ENCODE measurements at places on chromosomes 2 and 18. TPM values are rescaled to one million over a fixed set of nuclear protein-coding genes. Genes with fewer than 3 reads are reported as not detected.

MRO gene
- not detected for total RNA-seq

GRCh38 chr2:186968277-186968676 is 119.3 kb upstream of the ZSWIM2 start:
- peaks cover 4% of the 10 kb centered on the region for H3K4me1 ChIP-seq
- H3K4me3 ChIP-seq = no peak overlapping the region
- no peak for DNase-seq
- no peaks in the 10 kb centered on the region for H3K27me3 ChIP-seq

- H3K27ac ChIP-seq = no peak overlapping the region
- no peaks in the 10 kb centered on the region for H3K27me3 ChIP-seq
- no peaks in the 10 kb centered on the region for H3K4me1 ChIP-seq
- H3K4me3 ChIP-seq = no peak overlapping the region
These were observed 601.6 kb downstream of the CPS1 start for GRCh38 chr2:211157856-211158463.

SPEG gene
- 275 TPM for total RNA-seq

- no peaks in the 10 kb centered on the region for H3K27me3 ChIP-seq
- no peak for DNase-seq
- no peak overlapping the region for H3K4me3 ChIP-seq
These were observed 185.4 kb upstream of the FAM98A start for GRCh38 chr2:33784488-33784887.

- no peaks in the 10 kb centered on the region for H3K27me3 ChIP-seq
- H3K36me3 ChIP-seq = no peaks in the 10 kb centered on the region
- peaks cover 4% of the 10 kb centered on the region for H3K4me1 ChIP-seq
These were observed 31.0 kb upstream of the GALNT3 start for GRCh38 chr2:165825041-165825440.

DNA sequence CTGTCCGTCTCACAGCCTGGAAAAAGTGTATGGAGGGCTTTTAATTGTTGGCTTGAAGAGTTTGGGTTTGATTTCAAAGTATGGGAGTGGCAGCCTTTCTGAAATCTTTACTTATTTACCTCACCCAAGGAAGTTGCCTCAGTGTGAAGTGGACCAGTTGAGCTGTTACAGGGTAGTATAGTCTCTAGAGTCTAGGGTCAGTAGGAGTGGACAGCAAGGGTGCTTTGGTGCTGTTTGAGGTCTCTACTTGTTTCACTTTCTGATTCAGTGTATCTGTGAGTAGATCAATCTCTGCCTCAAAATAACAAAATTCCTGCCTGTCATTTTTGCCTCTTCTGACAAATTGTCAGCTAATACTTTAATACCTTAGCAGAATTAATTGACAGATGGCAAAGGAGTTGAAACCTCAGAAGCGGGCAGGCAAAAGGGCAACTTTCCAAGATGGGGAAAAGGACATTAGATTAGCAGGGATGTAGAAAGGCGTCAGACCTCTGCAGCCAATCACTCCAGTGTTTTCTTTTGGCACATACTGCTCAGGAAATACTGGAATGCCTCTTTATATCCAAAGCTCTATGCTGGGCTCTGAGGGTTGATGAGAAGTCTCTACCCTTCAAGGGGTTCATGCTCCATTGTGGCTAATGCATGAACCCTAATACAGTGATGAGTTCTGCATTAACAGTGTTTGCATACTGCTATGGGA is 5.9 kb downstream of the RIOK3 start:
- H3K4me1 ChIP-seq = peaks cover 17% of the 10 kb centered on the region
- peak; percentile 41 for DNase-seq
- peaks cover 12% of the 10 kb centered on the region for H3K36me3 ChIP-seq
- no peak overlapping the region for H3K27ac ChIP-seq
- H3K27me3 ChIP-seq = no peaks in the 10 kb centered on the region

DSC1 gene
- not detected for total RNA-seq

GRCh38 chr2:99900556-99900955 is 241.8 kb downstream of the AFF3 start:
- DNase-seq = no peak
- H3K36me3 ChIP-seq = no peaks in the 10 kb centered on the region
- no peak overlapping the region for H3K4me3 ChIP-seq

TFCP2L1 gene
- not detected for total RNA-seq

CPS1 gene
- total RNA-seq = 139 TPM

GRCh38 chr2:119749477-119750012 is 10.2 kb upstream of the PTPN4 start:
- H3K27ac ChIP-seq = no peak overlapping the region
- H3K4me1 ChIP-seq = no peaks in the 10 kb centered on the region
- H3K4me3 ChIP-seq = no peak overlapping the region
- H3K27me3 ChIP-seq = peaks cover 10% of the 10 kb centered on the region
- DNase-seq = no peak

DNA sequence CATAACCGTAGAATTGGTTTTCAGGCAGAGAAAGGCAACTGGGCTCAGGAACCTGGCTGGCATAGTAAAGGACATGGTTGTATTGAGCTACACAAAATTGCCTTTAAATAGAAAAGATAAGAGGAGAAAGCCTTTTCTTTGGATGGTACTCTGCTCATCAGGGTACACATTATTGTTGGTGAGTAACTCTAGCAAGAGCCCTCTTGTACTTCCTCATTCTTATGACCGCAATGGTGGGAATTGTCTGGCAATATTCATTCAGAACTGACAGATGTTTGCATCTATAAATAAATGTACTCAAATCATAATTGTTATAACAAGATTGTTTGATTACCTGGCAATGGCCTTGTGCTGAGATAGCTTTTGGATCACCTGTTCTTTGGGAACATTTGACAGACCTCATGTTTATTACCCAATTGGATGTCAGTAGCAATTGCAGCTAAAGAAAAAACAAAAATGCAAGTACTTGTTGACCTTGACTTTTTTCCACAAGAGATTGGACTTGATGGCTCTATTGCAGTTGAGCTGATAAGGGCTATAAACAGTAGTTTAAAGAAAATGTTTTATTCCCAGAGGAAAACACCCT is 43.9 kb downstream of the MEIS1 start:
- H3K4me3 ChIP-seq = no peak overlapping the region
- peaks cover 56% of the 10 kb centered on the region for H3K4me1 ChIP-seq
- H3K27me3 ChIP-seq = no peaks in the 10 kb centered on the region
- peaks cover 23% of the 10 kb centered on the region for H3K36me3 ChIP-seq

CRYGD gene
- not detected for total RNA-seq

DNA sequence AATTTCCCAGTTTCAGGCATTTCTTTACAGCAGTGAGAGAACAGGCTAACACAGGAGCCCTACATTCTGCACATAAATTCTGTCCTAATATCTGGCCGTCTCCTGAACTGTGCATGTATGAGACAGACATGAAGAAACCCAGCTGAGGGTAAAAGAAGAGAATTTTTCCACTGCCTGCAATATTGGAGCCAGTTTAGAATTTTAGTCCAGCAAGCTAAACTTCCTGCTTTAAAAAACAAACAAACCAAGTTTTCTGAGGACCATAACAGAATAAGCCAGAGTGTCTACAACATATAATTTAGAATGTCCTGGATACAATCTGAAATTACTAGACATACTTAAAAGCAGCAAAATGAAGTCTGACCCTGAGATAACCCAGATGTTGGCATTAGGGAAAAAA is 215.1 kb upstream of the KLHL29 start:
- H3K4me3 ChIP-seq = no peak overlapping the region
- no peaks in the 10 kb centered on the region for H3K36me3 ChIP-seq
- DNase-seq = no peak
- no peaks in the 10 kb centered on the region for H3K4me1 ChIP-seq

- no peak for DNase-seq
- no peak overlapping the region for H3K4me3 ChIP-seq
- no peaks in the 10 kb centered on the region for H3K4me1 ChIP-seq
- no peaks in the 10 kb centered on the region for H3K36me3 ChIP-seq
- no peaks in the 10 kb centered on the region for H3K27me3 ChIP-seq
- no peak overlapping the region for H3K27ac ChIP-seq
These were observed 47.9 kb downstream of the TRPM8 start for GRCh38 chr2:233965032-233965603.

DNA sequence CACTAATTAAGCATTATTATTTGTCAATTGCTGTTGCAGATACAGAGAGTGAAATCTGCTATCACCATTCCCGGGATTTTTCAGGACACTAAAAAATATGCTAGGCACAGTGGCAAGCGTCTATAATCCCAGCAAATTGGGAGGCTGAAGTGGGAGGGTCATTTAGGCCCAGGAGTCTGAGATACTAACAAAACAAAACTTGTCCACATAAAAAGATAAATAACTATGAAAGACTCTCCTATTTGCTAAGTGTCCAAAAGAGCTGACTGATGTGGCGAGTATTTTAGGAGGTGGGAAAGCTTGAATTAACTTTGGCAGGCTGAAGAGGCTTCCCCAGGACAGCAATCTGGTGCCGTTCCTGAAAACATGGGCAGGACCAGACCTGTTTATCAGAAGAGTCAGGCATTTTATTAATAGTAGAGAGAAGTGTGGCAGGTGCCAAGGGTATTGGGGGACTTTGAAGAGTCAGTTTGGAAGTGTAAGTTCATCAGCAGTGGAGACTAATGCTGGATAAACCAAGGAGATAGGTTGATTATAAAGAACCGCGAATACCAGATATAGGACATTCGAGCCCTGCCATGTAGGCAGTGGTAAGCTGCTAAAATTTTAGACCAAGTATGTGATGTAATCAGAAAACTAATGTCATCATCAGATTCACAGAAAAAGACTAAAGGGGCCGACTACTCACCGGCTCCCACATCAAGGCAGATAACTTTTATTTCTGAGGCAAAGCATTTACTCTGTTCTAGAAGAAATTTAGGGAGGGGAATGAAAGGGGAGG is 201.8 kb downstream of the EPHA4 start:
- H3K27me3 ChIP-seq = no peaks in the 10 kb centered on the region
- no peak overlapping the region for H3K27ac ChIP-seq
- no peak for DNase-seq

OXER1 gene
- 0.48 TPM for total RNA-seq

DNA sequence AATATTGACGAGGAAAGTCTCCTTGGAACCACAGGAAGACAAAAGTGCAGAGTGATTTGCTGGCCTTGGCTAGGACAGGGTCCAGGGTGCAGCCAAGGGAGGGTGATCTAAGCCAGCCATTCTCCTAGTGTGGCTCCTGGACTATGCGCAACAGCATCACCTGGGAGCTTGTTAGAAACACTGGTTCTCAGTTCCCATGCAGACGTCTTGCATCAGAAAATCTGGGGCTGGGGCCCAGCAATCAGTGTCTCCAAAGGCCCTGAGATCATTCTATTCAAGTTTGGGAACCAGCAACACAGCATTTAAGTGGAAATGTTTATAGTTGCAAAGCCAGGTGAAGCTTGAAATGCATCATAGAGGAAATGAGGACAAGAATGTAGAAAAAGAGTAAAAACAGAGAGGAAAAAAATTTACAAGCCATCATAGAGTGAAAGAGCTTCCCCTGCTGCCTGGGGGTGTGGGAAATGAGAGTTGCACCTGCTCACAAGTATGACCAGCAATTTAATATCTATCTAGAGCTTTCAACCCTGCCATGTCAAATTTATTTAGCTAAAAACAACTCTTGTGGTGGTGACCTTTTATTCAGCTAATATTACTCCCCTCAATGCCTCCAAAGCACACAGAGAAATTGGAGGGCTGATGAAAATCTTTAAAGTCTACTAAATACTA is 54.4 kb upstream of the SEC11C start:
- no peak overlapping the region for H3K4me3 ChIP-seq
- H3K27ac ChIP-seq = no peak overlapping the region
- peaks cover 24% of the 10 kb centered on the region for H3K27me3 ChIP-seq
- no peaks in the 10 kb centered on the region for H3K4me1 ChIP-seq
- DNase-seq = no peak
- no peaks in the 10 kb centered on the region for H3K36me3 ChIP-seq

KYNU gene
- 0.24 TPM for total RNA-seq

DNA sequence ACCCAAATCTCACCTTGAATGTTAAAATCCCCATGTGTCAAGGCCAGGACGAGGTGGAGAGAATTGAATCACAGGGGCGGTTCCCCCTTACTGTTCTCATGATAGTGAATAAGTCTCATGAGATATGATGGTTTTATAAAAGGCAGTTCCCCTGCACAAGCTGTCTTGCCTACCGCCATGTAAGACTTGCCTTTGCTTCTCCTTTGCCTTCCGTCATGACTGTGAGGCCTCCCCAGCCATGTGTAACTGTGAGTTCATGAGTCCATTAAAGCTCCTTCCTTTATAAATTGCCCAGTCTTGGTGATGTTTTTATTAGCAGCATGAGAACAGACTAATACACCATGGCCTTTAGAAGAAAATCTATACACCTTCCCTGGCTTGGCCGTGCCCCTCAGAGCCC is 7.4 kb upstream of the MBP start:
- peaks cover 11% of the 10 kb centered on the region for H3K27me3 ChIP-seq
- H3K27ac ChIP-seq = no peak overlapping the region
- no peak overlapping the region for H3K4me3 ChIP-seq
- no peaks in the 10 kb centered on the region for H3K4me1 ChIP-seq
- DNase-seq = no peak
- no peaks in the 10 kb centered on the region for H3K36me3 ChIP-seq

- no peak overlapping the region for H3K4me3 ChIP-seq
- H3K4me1 ChIP-seq = peaks cover 5% of the 10 kb centered on the region
- H3K27me3 ChIP-seq = no peaks in the 10 kb centered on the region
- no peak for DNase-seq
- no peaks in the 10 kb centered on the region for H3K36me3 ChIP-seq
- H3K27ac ChIP-seq = no peak overlapping the region
These were observed 269.5 kb upstream of the POU3F3 start for GRCh38 chr2:104584393-104584792.

DNA sequence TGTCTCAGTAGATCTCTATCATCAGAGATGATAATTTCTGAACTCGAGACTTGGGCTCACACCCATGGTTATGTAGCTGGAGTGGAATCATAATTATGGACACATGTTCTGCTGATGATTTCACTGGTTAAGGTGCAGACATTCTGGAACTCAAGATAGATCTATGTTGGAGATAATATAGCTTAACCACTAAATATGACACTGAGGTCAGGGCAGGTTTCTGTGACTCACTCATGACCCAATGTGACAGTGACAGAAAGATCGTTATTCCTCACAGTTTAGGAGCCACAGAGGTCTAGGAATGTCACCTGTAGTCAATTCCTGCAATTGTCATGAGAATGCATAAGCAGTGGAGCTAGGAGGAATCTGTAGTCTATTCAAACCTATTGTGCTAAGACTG is 828.6 kb downstream of the TRIB2 start:
- no peaks in the 10 kb centered on the region for H3K36me3 ChIP-seq
- no peaks in the 10 kb centered on the region for H3K27me3 ChIP-seq
- H3K4me3 ChIP-seq = no peak overlapping the region
- no peak overlapping the region for H3K27ac ChIP-seq
- H3K4me1 ChIP-seq = no peaks in the 10 kb centered on the region

TMEM237 gene
- 23.5 TPM for total RNA-seq

LOXHD1 gene
- 0.21 TPM for total RNA-seq

KLHL29 gene
- total RNA-seq = 11.0 TPM

- no peaks in the 10 kb centered on the region for H3K4me1 ChIP-seq
- H3K4me3 ChIP-seq = no peak overlapping the region
- no peak for DNase-seq
- peaks cover 5% of the 10 kb centered on the region for H3K36me3 ChIP-seq
These were observed 258.8 kb downstream of the GLI2 start for GRCh38 chr2:120994301-120994995.
